ENCODE measurements at places on chromosomes 7 and 10.

DNA sequence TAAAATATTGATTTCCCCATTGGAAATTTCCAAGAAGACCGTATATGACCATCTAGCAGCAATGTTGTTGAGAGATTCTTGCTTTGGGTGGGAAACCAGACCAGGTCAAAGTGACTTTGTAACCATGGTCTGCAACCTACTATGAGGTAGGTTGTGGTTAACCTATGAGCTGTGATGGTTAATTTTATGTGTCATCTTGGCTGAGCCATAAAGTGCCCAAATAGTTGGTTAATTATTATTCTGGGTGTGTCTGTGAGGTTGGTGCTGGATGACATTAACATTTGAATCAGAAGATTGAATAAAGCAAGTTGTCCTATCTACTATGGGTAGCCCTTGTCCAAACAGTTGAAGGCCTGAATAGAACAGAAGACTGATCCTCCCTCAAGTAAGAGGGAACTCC lies 18.3 kb upstream of the RALA start:
- no peak for DNase-seq

- DNase-seq, result peak; percentile 5
Measured at GRCh38 chr7:54932818-54933543, 85.8 kb upstream of the EGFR start.

DNA sequence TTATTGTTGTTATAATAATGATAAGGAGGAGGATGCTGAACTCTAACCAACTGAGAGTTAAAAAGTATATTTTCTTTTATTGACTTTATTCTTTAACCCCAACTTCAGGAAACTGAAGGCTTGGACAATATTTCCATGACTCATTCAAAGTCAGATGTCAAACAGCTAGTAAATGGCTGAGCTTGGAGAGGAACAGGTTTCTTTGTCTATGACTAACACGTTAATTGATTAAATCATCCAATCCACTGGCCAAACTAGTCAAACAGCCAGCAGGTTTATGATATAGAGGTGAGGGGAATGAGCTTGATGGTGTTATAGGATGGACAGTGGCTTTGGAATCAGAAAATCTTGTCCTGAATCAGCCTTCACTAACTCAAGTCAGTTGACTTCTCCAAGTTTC lies 119.1 kb upstream of the WDR11 start:
- no peak for DNase-seq

DNA sequence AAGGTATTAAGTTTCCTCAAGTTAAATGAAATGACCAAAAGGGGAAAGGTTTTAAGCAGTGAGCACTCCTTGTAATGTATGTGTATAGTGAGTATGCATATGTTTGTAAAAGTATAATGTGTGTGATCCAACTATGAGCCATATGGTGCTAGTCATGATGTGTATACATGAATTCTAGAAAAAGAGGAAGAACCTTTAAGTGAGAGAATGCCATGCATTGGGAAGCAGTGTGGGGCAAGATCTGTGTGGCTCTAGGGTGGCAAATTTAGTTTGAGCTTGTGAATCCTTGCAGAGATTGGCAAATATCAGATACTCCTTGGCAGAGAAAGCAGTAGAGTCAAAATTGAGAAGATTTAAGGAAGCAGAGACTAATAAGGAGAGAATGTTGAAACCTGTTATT lies 435.0 kb downstream of the AUTS2 start:
- DNase-seq, result no peak

GRCh38 chr10:86486856-86487255 lies 34.7 kb downstream of the WAPL start:
- no peak for DNase-seq

- no peak for DNase-seq
Measured at GRCh38 chr10:69792341-69792740, 9.4 kb upstream of the COL13A1 start.

DNA sequence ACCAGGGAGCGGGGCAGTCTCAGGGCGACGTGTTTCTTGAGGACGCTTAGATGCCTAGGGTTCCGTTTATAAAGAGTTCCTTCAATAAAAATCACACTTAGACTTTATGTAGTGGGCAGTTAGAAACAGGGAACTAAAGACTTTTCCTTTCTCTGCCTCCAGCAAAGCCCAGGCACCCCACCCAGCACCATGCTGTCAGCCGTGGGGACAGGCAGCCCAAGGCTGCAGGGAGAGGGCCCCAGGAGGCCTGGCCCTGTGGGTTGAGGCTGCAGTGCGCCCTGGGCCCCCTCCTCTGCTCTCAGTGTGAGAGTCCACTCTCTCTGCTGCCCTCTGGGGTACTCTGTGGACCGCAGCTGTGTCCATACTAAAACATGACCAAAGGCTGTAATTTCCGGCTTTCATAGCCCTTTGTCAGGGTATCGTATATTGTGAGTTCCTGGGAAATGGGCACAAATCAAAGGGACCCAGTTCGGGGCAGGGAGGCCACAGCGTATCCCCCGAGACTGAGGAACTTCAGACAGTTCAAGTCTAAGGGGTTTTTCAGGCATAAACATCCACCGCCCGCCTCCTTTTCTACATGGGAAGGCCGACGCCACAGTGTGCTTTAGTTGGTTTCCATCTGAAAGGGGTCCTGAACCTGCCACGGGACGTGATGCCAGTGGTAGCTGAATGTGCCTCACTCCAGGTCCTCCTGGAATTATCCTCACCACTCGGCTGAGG lies 59.7 kb downstream of the DNAJB6 start:
- no peak for DNase-seq

- DNase-seq, result no peak
Measured at GRCh38 chr10:75525646-75526045, 94.2 kb downstream of the LRMDA start.

DNA sequence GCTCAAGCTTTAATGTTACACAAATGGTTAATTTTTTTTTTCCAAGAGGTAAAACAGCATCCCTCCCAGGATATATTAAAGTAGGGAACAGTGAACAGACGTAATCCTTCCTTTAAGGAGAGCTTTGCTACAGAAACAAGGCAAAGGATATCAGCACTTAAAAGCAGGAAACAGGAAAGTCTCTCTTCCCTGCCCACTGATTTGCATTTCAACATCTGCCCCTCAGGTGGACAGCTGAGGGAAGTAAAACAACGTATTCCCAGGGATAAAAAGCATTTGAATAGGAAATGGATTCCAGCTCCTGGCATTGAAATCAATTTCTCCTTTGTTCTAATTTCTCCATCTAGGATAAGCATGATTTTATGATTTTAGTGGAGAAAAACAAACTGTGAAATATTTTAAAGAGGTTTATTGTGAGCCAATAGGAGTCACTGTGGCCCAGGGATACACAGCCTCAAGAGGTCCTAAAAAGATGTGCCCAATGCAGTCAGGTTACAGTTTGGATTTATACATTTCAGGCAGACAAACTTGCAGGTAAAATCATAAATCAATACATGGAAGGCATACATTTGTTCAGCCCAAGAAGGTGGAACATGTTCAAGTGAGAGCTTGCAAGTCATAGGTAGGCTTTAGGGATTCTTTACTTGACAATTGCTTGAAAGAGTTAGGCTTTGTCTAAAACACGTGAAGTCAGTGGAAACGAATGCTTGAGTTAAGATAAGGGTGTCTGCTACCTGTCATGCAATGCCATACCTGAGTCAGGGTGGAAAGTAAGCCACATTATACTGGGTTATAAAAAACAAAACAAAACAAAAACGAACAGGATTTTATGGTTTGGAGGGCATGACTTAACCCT lies 286.2 kb upstream of the VWC2 start:
- no peak for DNase-seq

DNA sequence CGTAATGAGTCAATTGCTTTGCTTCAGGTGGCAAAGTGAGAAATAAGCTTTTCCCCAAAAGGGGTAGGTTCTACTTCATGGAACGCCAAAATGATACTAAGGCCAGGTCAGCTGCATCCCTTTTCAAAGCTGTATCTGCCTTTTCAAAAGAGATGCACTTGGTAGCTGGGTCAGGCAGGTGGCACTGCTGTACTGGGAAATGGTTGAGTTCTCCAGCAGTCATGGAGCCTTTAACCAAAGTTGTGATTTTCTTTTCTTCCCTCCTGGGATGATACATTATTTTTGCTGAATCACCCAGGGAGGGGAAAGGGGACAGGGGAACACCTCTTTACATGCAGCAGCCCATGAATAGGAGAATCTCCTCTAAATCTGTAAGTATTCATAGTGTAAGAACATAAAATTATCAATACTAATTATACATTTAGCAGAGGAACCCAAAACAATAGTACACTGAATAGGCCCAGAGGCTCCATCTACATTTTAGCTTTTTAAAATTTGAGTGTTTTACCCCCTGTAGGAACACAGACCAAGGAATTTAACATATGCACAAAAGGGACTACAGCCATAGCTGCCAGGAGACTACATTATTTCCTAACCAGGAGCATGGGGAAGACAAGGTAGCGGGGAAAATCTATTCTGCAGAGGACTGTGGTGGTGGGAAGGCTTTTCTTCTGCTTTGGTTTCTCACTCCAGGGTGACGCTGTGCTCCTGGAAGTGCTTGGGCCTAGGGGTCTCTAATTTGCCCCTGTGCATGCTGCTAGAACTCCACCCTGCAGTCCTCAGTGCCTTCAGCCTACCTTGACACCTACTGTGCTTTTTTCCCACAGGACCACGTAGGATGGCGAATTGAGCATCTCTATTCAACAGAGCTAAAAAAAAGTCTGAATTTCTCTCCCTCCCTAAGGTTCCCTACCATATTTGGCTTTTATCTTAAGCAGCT lies 6.4 kb upstream of the GPR22 start:
- DNase-seq, result no peak

DNA sequence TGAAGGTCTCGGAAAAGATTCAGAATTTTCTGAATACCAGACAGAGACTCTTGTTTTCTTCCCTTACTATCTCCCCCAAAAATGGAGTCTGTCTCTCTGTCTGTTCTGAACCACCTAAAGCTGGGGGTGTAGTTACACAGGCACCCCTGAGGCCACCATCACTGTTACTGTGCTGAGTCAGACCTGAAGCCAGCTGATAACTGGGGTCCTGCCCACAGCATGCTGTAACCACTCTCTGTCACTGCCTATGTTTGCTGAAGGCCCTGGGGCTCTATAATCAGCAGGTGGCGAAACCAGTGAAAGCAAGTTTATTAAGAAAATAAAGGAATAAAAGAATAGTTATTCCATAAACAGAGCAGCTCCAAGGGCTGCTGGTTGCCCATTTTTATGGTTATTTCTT lies 575.2 kb upstream of the POT1 start:
- DNase-seq, result no peak

GRCh38 chr10:35017608-35018007 lies 72.5 kb downstream of the CUL2 start:
- no peak for DNase-seq

DNA sequence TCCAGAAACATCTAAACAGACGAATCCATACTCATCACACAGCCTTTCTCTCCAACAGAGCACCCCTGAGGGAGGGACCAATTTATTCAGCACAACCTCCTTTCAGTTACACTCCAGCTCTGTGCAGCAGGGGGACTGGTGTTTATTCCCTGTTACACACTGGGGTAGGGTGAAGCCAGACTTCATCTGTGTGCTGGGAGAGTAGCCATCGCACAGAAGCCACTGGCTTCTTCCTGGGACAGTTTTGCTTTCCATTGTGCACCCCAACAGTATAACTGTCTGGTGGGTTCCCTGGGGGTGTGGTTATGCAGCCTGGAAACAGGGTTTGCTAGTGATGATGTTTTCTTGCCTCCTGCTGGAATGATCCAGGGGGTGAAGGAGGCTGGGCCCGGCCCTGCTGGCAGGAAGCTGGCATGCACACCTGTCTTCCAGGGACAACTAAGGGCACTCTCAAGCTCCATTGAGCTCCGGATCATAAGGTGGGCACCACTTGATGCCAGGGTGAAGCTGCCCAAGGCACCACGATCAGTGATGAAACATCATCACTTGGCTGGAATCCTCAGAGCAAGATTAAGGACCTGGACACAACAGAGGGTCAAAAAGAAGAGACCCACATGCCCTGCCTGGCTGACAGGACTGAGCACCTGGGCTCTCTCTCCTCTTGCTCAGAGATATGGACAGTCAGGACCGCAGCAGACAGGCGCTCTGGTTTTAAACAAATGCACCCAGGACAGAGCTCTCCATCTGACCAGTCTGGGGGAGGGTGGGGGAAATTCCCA lies 293.2 kb downstream of the GRID1 start:
- DNase-seq, result no peak

- no peak for DNase-seq
Measured at GRCh38 chr10:121695731-121696464, 97.7 kb upstream of the FGFR2 start.

GRCh38 chr7:120723465-120724385 lies 134.2 kb downstream of the TSPAN12 start:
- DNase-seq, result no peak

DNA sequence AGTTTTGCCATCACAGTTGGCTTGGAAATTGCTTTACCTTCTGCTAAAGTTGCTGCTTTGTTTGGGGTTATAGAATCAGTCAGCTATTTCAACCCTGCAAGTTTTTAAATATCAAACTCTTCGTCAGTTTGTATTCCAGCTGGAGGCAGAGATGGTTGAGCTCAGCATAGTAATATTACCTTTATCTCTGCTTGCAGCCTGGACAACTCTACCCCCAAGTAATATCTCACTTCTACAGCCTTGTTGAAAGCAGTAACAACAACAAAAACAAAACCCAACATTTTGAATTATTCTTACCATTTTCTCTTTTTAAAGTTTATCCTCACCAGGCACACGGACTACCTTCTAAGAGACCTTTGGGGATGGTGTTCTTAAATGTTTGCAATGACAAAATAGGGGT lies 239.1 kb upstream of the PHF14 start:
- no peak for DNase-seq

DNA sequence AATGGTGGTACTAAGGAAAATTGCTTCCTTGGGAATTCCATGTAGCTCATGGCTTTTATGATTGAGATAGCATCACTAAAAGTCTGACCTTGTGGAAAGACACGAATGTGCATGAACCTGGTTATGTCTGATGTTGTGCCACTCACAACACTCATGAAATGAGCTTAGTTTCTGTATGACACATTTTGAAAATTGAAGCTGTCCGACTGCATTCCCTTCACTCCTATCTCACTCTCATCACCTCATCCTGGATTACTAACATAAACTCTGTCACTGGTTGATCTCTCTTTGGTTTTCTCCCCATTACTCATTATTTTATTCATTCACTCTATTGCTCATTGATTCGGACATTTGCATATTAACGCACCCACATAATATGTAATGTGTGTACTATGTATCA lies 190.0 kb upstream of the VWC2 start:
- DNase-seq, result no peak

DNA sequence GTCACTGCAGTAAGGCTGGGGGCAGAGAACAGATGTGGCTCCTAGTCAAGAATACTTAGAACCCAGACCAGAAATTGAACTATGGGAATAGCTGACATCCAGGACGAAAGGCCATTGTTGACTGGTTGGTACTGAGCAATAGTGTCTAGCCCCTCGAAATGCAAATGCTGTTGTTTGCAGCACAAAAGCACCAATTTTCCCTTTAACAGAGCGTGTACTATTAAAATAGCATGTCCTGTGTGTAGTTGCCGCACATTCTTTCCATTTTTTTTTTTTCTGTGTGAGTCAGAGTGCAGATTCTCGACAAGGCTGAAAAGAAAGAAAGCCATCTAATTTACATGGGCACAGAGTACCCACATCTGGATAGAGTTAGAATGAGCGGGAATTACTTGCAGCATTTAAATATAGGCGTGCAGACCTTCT lies 302.4 kb downstream of the PTEN start:
- DNase-seq, result no peak

Data from NCI-H1436 treated with DMSO at 0.1 percent for 48 hours (cell line).